ENCODE measurements at places on chromosomes 6 and 20.

- no peak for DNase-seq
Measured at GRCh38 chr20:48070991-48071652, 285.8 kb upstream of the SULF2 start.

DNA sequence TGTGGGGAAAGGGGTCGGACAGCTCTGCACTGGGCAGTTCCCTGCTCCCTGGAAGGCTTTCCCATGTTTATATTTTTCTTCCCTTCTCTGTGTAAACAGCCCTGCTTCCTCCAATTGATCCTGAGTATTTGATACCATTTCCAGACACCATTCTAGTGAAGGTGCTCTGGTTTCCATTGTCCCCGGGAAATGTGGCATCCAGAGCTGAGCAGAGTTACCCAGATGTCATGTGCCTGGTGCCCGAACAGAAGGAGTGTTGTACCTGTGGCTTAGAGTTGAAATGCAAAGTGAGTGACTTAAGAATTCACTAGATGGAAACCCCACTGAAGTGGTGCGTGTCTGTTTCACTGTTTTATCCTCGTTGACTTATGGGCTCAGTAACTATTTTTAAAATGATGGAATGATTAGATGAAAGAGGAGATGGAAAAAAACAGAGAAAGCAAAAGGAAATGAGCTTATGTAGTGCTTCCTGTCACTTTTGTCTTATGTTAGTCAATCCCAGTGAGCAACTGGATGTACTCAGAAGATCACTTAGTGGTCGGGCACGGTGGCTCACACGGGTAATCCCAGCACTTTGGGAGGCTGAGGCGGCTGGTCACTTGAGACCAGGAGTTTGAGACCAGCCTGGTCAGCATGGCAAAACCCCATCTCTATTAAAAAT, 83.8 kb downstream of the SASH1 start:
- no peak for DNase-seq

DNA sequence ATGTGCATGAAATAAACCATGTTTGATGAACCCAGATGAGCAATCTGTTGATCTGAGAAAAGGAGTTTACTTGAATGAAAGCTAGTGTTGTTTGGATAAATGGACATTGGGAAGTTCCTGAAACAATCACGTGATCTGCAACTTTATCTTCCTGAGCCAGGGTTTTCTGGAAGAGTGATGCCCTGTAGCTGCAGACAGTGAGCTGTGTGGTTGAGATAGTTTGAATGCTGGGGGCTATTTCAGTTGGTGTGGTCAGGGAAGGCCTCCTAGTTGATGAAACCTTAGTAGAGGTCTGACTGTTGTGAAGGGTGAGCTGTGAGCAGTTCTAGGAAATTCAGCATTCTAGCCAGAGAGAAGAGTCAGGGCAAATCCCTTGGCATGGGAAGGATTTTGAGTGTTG, 643.7 kb downstream of the UTRN start:
- no peak for DNase-seq

DNA sequence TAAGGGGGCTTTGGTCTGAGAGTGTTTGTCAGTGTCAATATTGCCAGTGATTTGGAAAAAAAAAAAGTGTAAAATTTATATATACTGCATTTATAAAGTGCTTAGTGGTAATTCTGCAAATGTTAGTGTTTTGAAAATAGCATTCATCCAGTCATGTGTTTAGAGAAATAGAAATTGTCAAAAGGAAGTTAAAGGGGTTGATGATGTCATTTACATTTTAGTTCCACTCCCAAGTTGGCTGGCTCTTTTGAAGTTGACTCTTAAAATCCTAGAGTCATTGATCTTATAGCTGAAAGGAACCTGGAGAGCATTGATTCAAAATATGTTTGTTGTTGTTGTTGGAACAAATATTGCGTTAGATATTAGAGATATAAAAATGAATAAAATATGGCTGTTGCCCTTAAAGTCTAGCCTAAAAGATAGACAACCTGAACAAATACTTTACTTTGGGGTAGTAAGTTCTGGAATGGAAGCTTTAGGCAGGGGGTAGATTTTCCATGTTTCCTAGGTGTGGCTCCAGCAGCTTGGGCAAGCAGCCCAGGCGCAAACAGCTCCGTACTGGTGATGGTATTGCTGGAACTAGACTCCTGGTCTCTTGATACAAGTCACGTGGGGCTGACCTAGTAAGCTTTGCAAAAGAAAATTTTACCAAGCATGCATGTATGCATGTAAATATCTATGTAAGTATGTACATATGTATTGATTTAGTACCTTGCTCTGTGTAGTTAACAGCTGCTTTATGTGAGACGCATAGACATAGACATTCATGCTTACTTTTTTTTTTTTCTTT, 46.3 kb downstream of the HIVEP1 start:
- DNase-seq, result no peak

DNA sequence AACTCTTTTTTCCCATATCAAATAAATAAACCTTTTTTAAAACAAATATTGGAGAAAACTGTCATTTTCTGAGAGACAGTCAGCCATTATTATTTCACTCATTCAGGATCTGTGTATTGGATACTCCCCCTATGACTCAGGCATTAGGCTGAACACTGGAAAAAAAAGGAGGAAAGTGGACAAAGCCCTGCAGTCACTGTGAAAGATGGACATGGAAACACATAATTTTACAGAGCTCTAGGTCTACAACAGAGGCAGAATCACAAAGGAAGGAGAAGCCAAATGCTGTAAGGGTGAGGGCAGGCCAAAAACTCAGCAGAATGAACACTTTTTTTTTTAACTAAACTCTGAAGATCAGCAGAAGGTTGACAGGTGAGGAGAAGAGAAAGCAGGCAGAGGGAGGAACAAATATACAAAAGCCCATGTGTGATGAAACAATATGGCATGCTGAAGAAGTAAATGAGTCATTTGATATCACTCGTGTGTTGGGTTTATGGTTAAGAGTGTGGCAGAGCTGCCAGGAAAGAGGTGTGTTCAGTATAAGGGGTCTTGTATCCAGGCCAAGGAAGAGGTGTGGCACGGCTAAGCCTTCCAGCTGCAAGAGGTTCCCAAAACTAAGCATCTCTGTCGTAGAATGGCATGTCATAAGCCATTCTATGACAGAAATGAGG, 39.1 kb downstream of the EPB41L2 start:
- no peak for DNase-seq

DNA sequence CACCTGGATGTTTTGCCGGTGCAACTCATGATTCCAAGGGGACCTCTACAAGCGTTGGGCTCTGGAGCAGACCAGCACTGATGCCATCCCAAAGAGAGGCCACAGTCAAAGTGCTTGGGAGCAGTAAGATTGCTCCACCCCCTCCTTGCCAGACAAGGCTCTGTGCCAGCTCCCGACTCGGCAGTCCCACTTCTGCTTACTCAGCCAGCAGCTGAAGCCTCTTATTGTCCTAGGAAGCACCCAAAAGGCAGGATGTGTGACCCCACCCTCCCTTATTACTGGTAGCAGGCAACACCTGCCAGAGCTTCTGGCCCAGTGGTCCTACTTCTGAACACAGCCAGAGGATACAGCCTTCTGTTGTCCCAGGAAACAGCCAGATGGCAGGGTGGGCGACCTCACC, 614.2 kb downstream of the TENT5A start:
- DNase-seq, result no peak

GRCh38 chr20:2578475-2579192, 42.3 kb downstream of the TMC2 start:
- DNase-seq, result no peak

DNA sequence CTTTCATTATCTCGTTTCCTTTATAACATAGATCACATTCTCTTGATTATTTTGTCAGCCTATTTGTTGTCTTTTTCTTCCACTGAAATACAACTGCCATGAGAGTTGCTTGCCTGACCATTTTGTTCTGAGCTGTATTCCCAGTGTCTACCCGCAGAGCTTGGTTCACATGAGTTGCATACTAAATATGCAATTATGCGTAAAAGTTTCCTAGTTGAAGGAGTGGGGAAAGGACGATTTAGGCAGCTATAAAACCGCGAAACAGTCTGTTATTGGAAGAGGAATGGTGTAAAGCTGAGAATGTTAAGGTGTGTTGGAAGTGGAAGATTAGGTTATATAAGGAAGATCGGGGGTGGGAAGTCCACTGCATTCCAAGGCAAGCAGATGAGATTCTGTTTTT, 8.8 kb downstream of the TBPL1 start:
- no peak for DNase-seq

All from T-helper 22 cell (primary cell).